RWPE2 (cell line): ENCODE measurements at places on chromosomes 1 and 21.

DNA sequence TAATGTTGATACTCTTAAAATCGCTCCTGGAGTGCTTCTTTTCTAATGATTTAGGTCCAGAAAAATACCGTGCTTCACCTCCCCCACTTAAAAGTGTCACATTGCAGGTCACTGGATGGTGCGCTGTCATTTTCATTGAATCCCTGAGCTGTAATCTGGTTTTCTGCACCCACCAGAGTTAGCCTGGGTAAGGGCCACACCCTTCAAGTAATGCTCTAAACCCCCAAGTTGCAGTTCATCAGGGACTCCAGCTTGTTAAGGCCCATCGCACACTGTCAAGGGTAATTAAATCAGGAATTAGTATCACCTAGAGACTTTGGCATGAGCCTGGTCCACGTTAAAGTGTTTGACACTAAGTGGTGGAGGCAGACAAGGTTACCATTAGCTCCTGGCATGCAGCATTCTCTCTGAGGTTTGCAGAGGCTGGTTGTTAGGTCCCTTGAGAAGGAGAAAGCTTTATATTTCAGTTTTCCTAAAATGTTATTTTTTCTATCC is 34.0 kb downstream of the ASTN1 start:
- no peak for DNase-seq

GRCh38 chr1:75053207-75053606 is 81.0 kb upstream of the LHX8 start:
- DNase-seq, result no peak

DNA sequence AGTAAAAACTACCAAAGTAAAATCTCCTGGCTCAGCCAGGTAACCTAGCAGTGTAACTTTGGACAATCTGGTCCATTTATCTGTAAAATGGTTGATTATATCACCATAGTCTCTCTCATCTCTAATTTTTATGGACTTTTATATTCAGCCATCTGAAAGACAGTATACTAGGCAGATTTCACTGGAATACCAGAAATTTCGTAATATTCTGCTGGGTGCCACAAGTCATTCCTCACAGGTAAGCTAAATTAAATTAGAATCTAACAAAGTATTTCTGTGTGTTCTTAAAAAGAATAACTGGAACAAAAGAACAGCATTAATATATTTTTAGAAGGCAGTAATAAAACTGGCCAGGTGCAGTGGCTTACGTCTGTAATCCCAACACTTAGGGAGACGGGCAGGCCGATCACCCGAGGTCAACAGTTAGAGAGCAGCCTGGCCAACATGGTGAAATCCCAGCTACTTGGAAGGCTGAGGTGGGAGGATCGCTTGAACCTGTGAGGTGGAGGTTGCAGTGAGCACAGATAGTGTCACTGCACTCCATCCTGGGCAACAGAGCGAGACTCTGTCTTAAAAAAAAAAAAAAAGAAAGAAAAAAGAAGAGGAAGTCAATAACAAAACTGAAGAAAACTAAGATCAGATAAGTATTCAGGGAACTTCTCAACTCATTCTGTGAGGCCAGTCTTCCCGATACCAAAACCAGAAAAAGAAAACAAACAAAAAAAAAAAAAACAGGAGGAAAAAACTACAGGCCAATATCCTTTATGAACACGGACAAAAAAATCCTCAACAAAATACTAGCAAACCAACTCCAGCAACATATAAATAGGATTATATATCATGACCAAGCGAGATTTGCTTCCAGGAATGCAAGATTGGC is 35.9 kb downstream of the PIK3R3 start:
- no peak for DNase-seq

- no peak for DNase-seq
Measured at GRCh38 chr1:160124705-160125478, 9.3 kb downstream of the ATP1A2 start.

DNA sequence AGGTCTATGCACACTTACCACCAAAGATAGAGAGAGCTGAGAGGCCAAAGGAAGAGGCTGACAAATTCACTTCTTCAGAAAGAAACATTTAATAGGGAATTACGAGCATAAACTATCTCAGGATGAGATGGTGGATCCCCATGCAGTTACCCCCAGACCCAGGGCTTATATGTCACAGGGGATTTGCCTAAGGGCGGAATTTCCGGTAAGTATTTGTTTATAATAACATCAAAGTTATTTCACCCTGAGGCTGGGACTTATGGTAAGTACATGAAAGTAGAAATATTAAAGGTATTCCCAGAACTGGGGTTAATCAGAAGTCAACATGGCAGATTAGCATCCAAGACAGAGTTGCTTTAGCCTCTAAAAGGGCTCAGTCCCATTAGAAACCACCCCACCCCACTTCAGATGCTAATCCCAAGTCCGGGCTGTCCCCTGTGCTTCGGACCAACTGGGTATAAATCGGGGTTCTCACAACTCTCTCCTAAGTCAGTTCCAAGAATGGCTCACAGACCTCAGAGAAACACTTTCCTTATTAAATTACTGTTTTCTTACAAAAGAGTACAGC is 247.4 kb upstream of the ZP4 start:
- DNase-seq, result no peak

DNA sequence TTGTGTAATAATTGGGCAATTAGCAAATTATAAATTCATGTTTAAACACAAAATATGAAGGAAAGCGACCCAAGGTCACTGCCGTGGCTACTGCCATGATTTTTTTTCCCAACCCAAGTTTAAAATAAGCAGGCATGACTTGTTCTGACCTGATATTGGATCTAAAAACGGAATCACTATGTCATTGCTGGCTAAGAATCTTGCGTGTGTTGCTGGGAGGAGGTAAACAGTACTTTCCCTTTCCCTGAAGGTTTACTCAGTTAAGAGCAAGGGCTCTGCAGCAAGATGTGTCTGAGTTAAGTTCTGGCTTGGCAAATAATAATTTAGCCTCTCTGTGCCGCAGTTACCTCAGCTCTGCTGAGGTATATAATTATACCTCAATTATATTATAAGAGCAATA is 125.7 kb upstream of the L1TD1 start:
- no peak for DNase-seq

DNA sequence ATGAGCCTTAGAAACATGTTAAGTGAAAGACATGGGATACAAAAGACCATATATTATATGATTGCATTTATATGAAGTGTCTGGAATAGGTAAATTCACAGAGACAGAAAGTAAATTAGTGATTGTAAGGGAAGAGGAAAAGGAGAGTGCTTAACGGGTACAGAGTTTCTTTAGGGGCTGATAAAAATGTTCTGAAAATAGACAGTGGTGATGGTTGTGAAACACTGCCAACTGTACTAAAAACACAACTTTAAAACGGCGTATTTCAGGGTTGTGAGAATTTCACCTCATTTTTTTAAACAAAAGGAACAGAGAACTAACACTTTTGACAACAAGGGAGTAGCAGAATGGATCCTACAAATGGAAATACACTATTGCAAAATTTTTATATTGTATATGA is 13.4 kb downstream of the COP1 start:
- no peak for DNase-seq

DNA sequence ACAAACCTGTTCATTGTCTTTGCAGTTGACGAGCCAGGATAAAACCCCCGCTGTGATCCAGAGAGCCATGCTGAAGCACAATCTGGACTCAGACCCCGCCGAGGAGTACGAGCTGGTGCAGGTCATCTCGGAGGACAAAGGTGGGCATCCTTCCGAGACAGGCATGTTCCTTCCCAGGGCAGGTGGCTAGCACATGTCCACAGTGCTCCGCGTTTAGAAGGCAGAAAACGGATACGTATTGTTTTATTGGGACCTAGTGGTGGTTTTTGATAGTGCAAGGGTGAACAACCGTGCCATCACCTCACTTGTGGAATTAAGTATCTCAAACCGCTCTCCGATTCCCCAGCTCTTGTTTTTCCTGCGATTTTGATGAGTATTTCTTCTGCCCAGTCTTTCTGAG is 115.3 kb downstream of the COLGALT2 start:
- no peak for DNase-seq

DNA sequence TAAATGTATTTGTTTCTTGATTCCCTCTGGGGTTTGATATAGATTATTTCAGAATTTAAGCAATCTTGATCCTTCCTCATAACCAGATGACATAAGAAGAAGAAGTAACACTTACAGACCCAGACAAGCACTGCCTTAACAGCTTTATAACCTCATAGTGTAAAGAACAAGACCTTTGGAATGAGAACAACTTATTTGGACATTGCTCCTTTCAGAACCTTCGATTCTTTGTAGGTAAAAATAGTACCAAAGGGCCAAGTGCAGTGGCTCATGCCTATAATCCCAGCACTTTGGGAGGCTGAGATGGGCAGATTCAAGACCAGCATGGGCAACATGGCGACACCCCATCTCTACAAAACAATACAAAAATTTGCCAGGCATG is 15.0 kb downstream of the TM2D1 start:
- DNase-seq, result no peak

DNA sequence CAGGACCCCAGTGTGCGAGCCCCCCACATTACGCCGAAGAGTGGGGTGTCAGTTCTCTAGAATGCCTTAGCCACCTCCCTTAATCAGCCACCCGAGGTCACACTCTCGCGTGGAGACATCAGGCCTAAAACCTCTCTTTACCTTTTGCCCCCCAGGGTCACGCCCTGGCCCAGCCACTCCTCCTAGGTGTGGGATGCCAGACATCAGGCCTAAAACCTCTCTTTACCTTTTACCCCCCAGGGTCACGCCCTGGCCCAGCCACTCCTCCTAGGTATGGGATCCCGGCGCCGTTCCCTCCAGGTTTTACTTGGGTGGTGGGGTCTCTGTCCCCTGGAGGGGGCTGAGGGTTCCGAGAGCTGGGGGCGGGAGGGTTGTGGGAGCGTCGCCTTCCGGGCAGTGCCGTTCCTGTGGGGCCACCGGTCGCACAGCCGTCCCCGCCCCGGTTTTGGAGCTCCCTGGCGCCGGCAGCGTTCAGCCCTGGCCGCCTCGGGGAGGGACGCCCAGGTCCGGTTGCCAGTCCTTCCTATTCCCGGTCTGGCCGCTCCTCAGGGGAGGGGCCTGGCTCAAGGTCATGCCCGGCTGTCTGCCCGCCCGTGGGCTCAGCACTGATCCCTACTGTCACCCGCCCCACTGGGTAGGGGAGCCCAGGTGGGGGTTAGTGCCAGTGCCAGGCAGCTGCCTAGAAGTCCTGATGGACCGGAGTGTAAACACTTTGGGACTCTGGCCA is 882 bp downstream of the VPS13D start:
- DNase-seq, result no peak

DNA sequence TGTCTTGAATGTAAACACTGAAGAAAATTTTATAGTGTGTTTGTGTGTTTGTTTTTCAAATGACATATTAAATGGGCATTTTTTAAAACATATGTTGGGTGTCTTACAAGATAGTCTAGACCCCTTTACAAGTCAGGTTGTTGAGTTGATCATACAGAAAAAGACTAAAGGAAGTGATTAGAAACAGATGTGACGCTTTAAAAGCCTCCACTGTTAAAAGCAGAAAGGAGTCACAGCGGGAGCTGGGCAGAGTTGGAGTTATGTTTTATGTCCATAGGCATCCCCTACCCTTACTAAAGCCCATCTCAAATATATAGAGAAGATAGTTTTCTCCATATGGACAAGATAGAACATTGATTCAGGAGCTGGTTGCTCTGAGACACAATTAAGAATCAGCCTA is 393.9 kb downstream of the PLPP3 start:
- DNase-seq, result no peak

DNA sequence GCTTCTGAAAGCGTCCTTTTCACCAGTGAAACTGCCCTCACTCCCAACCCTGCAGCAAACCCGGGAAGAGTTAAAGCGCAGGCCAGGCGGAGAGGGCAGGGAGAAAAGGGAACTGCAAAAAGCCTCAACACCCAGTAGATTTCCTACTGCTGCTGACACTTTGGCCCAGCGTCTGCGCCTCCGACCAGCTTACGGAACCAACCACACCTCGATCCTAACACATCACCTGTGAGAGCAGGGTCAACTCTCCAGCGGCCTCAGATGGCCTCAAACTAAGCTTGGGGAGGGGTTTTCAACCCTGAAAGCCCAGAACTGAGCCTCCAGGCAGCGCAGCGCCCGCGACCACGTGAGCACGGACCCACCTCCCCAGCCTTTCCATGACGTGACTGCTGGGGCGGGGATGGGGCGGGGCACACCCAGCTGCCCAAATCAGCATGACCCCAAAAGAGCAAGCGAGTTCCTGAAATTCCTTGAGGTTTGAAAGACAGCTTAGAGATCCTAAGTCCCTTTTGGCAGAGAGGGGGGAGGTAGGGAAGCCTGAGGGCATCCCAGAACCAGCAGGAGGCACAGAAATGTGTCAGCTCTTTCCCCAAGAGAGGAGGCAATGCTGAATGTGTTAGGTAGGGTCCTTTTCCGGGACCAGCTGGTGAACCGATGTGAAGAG is 59.1 kb downstream of the ITPKB start:
- no peak for DNase-seq

GRCh38 chr1:9437961-9438430 is 101.3 kb upstream of the SLC25A33 start:
- no peak for DNase-seq

- peak; percentile 26 for DNase-seq
Measured at GRCh38 chr1:54998100-54998499, 633 bp upstream of the BSND start.

- no peak for DNase-seq
Measured at GRCh38 chr1:166902279-166902678, 26.2 kb upstream of the TADA1 start.

DNA sequence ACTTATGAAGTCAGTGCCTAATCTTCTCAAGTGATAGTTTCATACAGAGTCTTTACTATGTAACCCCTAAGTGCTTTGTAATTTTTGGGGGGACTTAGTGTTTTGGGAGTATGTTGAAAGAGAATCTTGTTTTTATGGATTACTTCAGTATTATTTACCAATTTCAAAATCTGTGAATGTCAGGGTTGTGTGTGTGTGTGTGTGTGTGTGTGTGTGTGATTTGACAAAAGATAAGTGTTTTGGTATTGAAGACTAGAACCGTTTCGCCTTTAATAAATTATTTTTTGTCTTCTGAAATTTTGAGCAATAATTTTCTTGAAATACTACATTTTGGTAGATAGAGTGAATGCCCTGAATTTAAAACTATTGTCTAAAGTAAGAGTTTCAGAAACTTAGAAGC is 5.8 kb downstream of the MAGI3 start:
- DNase-seq, result no peak

GRCh38 chr21:41432562-41433460 is 6.8 kb downstream of the MX1 start:
- DNase-seq, result no peak

- DNase-seq, result no peak
Measured at GRCh38 chr1:201072922-201073321, 39.3 kb downstream of the CACNA1S start.

GRCh38 chr1:32405672-32406467 is 11.6 kb upstream of the BSDC1 start:
- DNase-seq, result no peak
